ENCODE measurements at places on chromosomes 1 and 21. TPM values are rescaled to one million over a fixed set of nuclear protein-coding genes. Genes with fewer than 3 reads are reported as not detected.

The LAMTOR2 gene
- total RNA-seq = 52.6 TPM

The HSF2BP gene
- 0.64 TPM for total RNA-seq

The NCAM2 gene
- total RNA-seq = not detected

GRCh38 chr21:35083246-35083645 is 34.1 kb upstream of the RUNX1 start:
- no peak for DNase-seq

DNA sequence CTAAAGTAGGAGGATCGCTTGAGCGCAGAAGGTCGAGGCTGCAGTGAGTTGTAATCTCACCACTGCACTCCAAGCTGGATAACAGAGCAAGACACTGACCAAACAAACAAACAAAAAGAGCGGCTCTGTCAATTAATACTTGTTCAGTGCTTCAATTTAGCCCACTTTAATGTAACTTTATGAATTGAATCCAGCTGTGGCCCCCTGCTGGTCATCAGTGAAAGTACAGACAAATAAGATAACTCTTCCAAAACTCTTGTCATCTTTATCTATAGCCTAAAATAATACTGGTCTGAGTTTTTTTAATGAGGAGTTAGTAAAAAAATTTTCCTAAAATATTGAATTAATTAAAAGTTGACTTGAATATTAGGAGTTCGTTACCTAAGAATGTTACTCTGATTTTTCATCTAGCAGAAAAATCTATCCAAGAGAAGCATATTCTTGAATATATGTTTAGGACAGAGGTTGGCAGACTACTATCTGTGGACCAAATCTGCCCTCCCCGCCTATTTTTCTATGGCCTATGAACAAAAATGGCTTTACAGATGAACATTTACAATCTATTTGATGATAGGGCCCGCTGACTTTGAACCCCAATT is 26.1 kb downstream of the ATP5PF start:
- no peak for DNase-seq

GRCh38 chr1:110361856-110362255 is 22.7 kb downstream of the RBM15 start:
- no peak for DNase-seq
